Activated CD4-positive, CD25-positive, alpha-beta regulatory T cell (primary cell): ENCODE measurements at places on chromosomes 7 and 10.

- no peak for DNase-seq
Observed at GRCh38 chr7:156363751-156364150, 276.8 kb upstream of the RNF32 start.

- no peak for DNase-seq
Observed at GRCh38 chr7:157295338-157295737, 41.5 kb upstream of the DNAJB6 start.

GRCh38 chr7:102810916-102811315 is 62.1 kb downstream of the FAM185A start:
- no peak for DNase-seq

DNA sequence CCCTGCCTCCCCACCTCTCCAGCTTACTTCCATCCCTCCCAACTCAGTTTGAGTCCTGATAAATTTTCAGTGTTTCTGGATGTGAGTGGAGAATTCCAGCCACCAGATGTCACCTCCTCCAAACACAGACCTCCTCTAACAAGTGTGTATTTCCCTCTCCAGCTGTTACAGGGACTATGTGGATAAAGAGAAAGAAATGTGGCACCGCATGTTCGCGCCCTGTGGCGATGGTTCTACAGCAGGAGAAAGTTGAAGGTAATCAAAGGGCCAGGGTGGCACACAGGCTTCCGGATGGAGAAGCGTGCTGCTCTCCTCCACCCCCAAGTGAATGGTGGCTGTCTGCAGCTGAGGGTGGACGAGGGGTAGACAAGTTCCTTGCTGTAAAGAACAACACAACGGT is 14.7 kb downstream of the FKBP6 start:
- no peak for DNase-seq

- DNase-seq, result no peak
Observed at GRCh38 chr10:13528875-13529713, at the start of gene BEND7. BEND7 (minus strand) TSS chr10:13529014; CDS start chr10:13528533, 481 bp downstream.

GRCh38 chr10:35364808-35365207 is 28.5 kb downstream of the CCNY start:
- no peak for DNase-seq

DNA sequence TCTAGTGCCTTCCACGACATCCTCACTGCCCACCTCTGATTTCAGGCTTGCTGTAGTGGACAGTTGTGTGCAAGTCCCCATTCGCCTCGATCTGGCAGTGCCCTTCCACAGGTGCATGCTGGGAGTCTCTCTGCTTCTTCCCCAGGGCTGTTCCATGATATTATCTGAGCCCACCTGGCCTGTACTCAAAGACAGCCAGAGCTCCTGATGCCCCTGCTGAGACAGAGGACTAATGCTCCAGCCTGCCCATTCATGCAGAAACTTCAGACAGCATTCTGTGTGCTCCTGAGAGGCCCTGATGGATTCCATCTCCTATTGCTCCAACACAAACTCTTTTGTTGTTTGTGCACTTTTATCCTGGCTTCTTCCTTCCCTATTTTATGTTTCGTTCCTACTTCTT is 164.8 kb upstream of the PRSS58 start:
- DNase-seq, result no peak
